ENCODE measurements at places on chromosomes 5 and 9.

DNA sequence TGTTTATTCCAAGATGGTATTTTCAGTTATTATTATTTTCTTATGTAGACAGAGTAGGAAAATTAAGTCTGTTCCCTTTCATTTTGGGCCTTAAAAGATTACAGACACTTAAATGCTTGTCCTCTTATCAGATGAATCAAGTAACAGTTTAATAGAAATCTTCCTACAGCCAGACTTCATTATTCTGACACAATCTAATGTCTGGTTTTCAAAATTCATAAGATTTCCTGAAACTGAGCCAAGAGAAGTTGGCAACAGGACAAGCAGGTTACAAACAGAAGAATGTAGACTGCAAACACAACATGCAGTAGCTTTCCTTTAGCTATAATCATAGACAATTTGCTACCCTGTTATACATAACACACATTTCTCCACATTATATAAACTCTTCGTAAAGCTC lies 130.5 kb downstream of the FBXL17 start:
- DNase-seq = no peak

DNA sequence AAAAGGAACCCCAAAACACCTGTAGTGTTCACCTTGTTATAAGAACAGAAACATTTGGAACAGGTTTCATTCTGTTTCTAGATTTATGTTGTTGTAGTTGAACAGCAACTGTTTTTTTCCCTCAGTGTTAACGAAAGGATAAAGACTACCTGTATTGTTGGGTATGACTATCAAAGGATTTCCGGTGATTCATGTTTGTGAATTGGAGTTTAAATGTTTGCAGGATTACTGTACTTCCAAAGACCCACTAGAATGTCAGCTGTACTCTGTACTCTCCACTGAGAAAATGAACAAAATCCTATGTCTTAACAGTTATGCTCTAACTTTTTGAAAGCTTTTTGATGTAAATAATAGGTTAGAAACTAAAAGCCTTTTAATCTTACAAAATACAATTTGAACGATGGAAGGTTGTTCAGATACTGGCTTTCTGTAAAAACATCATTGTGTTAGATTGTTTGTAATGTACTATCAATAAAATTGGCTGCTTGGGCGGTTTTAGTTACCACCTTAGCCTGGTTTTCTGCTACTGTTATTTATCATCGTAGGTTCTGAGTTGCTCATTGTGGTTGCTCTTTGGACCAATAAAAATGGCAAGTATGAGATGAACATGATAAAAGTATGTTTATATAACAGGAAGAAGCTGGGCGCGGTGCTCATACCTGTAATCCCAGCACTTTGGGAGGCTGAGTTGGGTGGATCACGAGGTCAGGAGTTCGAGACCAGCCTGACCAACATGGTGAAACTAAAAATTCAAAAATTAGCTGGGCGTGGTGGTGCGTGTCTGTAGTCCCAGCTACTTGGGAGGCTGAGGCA lies 44.1 kb downstream of the DCP2 start:
- DNase-seq = no peak

DNA sequence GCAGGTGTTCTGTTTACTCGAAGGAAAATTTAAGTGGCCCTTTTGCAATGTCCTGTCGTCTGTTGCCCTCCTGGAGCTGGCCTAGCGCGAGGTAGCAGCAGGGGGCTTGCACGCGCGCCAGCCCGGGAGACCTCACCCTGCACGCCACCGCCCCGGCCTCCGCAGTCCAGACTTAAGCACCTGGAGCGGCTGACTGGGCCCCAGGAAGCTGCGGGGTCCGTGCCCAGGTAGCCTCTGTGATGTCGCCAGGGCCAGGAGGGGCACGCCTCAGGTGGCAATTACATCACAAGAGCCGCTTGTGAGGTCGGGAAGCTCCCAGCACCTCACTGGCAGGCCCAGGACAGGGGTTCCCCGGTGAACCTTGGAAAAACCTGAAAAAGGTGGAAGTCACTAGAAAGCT lies at the start of gene SAXO1:
Gene SAXO1 (minus strand): TSS at position 195 of the 400 bp plus-strand sequence. CDS start 301 bp downstream, outside the sequence.
- no peak for DNase-seq

- DNase-seq = peak; percentile 20
These were observed 26.2 kb downstream of the LHX2 start for GRCh38 chr9:124037790-124038189.

DNA sequence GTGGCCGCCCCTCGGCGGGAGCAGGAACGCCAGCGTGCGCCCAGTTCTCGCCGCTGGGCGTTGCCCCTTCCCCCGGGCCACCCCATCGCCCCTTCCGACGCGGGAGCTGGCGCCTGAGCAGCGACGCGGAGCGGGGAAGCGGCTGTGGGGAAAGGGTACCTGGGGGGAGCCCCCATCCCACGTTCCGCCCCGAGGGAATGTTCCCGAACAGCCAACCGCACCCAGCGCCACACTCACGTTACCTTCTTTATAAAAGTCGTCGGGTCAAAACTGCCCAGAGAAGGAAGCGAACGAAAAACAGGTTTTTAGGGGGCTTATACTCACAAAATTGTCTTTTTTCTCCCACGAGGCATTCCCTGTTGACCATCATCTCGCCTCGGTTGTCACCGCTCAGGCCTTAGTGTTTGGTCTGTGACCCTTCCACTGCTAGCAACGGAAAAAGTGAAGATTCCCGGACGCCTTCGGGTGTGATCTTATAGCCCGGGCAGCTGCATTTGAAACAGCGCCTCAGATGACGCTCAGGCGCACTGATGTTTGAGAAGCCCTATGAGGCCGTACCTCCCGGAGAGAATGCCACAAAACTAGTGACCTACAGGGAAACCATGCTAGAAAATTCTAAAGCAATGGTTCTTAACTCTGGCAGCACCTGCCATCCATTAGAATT lies 475 bp upstream of the GOLM1 start:
- DNase-seq = peak; percentile 33

GRCh38 chr9:119307471-119307870 lies 61.8 kb downstream of the BRINP1 start:
- DNase-seq = no peak

DNA sequence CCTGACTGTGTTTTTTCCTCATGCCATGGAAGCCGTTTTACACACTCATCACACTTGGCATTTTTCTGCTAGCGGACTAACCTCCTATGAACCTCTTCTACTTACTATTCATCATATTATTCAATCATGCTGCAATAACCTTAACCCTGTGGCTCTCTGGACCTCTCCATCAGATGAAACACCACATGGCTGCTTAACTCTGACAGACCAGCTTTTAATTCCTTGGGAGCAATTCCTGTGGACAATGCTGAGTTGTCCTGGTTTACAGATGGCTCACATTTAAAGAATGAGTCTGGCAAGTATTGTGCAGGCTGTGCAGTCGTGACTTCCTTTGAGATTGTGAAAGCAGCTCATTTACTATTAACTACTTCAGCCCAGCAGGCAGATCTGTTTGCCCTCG lies 9.0 kb downstream of the OR1J1 start:
- no peak for DNase-seq

DNA sequence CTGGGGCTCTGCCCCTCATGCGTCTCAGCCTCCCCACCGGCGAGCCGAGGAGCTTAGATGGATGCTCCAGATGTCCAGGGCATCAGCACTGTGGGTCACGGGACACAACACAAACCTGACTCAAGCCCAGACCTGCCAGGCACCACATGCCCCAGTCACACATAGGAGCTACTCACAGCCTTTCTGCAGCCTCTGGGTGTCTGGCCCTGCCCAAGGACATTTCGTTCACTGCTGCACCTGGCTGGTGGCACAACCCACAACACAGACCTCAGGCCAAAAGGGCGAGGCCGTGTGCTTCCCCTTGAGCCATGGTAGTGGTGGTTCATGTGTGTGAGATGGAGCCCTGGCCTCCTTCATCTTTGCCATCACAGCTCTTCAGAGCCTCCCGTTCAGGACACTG lies 89.6 kb upstream of the FCN2 start:
- DNase-seq = no peak

DNA sequence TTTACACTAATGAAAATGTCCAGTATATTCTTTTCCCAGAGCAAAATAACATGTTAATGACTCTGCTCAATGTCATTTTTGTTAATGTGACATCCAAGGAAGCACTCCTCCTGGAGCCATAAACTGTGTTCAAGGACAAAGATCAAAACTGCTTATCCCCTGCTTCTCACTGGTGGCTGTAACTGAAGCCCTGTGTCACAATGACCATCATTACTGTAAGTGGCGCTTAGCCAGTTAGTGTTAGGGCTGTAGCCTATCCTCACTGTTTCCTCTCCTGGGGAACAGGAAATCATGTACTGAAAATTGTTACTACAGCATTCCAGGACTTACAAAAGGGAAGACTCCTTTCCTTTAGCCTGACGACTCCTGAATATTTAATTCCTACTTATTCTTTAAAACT lies 71.7 kb upstream of the COX7C start:
- no peak for DNase-seq

DNA sequence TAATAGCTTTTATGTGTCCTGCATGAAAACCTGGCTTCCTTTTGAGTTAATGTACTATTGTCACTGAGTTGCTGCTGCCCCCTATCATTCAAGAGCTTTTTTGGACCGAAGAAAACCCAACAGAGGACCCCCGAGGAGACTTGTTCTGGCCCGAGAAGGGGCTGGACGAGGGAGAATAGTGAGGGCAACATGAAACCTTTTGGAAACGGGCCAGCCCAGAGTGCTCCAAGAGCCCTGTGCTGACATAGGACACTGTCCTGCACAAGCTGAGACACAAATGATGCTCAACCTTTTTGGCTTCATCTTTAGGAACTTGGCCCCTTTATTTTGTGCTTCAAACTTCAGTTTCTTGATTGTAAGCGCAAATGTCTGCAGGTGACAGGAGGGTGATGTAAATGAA lies 4.0 kb upstream of the GADD45G start:
- no peak for DNase-seq

DNA sequence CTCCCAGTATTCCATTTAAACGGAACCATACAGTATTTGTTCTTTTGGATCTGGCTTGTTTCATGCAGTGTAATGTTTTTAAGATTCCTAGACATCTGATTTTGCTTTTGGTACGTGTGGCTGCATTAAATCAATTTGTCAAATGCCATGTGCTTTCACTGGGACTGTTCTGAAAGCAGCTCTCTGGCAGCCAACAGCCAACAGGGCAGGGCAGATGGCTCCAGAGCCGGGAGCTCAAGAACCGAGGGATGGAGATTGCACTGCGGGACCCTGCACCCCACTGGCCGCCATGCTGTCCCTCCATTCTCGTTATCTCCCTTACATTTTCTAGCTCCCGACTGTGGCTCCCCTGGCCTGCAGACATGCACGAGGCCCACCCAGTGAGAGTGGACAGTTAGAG lies 33.4 kb upstream of the AIF1L start:
- no peak for DNase-seq

GRCh38 chr5:6812800-6813731 lies 99.8 kb downstream of the TENT4A start:
- no peak for DNase-seq

GRCh38 chr5:32223972-32224609 lies 50.0 kb upstream of the GOLPH3 start:
- DNase-seq = peak; percentile 90

DNA sequence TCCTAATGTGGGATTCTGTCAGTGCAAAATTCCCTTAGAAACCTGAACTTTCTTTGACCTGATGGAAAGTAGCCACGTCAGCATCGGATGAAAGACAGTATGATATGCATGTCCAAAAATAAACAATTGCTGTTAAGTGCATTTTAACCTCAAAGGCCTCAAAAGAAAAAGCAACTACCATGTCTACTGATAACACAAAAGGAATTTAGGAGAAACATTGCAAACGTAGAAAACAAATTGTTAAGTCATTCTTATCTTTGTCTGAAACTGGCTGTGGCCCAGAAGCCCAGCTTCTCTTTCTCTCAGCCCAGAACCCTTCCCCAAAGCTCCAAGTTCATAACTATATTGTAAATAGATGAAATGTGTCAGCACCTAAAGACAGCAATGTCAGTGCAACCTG lies 11.1 kb upstream of the LHFPL2 start:
- no peak for DNase-seq

DNA sequence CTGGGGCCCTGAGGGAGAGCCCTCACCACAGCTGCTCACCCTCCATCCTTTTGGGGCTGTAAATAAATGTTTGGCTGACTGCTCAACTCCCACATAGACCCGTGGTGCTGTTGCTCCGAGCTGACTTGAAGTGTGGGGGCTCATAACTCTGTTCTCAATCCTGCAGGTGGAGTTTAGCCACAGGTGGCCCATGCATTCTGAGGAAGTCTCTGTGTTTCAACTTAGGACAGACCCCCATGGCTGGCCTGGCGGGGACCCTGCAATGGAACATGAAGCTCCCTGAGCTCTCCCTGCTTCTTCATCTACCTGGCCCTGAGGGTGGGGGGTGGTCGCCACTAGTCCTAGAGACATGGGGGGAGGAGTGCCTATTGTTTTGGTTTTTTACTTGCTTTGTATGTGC lies 19.7 kb downstream of the NDUFS6 start:
- DNase-seq = no peak

- DNase-seq = no peak
These were observed 145.4 kb downstream of the TRPM6 start for GRCh38 chr9:74742191-74742790.

- no peak for DNase-seq
These were observed 370.8 kb downstream of the TLE1 start for GRCh38 chr9:81318571-81318970.

DNA sequence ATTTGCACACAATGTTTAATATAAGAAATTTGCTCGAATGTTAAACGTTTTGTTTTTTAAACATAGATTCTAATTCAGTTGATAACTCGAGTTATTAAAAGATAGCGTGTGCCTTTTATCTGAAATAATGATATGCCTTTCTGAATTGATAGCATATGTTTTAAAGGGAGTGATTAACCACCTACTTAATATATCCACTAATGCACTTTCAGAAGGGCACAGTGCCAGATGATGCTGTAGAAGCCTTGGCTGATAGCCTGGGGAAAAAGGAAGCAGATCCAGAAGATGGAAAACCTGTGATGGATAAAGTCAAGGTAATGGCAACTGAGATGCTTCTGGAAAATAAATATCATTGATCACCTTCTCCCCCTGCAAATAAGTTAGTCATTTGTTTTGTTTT lies 53.9 kb downstream of the ERAP1 start:
- no peak for DNase-seq

GRCh38 chr5:132688536-132689339 lies 14.9 kb downstream of the IL4 start:
- no peak for DNase-seq

- DNase-seq = no peak
These were observed 15.0 kb downstream of the ARRDC3 start for GRCh38 chr5:91367908-91368648.

DNA sequence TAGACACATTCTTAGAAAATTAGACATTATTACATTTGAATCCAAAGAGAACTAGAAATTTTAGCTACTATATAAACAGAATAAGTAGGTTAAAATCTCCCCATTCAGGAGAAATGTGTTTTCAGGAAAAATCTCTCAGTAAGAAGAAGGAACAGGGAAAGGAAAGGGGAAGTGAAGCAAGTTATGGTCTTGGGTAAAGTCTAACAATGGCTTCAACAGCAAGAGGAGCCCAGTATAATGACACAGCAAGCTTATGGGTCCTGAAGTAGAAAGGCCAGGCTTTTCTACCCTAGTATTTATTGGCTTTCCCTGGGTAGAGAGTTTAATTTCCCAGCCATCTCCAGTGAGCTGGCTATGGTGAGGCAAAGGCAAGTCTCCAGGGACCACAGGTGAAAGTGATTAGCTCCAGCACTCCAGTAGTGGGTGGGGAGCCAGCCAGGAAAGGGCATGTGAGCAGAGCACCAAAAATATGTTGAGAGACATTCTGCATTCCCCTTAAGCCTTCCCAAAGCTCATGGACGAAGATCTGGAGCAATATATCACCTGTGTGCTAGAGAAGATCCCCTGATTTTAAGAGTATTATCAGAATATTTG lies 981.7 kb downstream of the NR2F1-AS1 start:
- no peak for DNase-seq
